ENCODE measurements at places on chromosomes 5 and 9.

GRCh38 chr5:1208743-1209488 lies 7.5 kb downstream of the SLC6A19 start:
- DNase-seq, result no peak

DNA sequence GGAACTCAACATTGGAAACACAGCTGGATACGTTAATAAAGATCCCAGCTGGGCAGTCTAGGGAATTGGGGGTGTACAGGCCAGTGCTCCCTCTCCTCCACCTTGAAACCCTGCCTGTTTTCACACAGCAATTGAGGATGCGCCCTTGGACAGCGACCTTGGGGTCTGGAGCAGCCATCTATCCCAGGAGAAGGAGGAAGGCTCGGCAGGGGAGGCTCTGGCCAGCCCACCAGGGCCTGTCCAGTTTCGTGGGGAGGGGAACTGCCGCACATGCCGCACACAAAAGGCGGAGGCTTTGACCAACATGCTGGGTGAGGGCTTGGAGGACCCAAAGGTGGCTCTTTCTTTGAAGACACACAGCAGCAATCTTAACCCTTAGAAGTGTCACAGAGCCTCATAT lies 1.4 kb downstream of the COL23A1 start:
- DNase-seq, result no peak

DNA sequence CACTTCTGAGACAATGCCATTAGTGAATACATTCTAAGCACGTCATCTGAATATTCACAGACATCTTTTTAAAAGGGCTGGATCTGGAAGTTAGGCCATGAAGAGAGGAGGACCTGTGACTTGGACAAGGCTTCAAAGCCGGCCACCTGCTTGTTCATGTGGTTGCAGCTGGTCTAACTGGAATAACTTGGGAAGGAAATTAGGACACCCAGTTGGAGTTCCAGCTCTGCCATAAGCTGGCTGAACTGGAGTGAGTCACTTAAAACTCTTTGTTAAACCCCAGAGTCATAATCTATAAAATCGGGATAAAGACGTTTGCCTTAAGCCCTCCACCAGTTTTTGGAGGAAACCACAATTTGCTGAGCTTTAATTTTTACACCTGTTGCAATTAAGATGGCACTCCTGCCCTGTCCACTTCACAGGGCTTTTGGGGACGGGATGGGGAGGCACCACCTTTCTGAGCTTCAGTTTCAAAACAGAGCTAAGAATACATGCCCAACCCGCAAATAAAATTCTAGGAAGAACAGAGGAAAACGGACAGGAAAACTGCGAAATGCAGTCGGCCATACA lies 536 bp upstream of the STX17 start:
- no peak for DNase-seq

GRCh38 chr5:132905938-132906337 lies 32.5 kb downstream of the LEAP2 start:
- DNase-seq, result no peak
